ENCODE measurements at places on chromosomes 16 and 17.

- no peak for DNase-seq
Observed at GRCh38 chr17:35790841-35791240, 4.6 kb downstream of the MMP28 start.

DNA sequence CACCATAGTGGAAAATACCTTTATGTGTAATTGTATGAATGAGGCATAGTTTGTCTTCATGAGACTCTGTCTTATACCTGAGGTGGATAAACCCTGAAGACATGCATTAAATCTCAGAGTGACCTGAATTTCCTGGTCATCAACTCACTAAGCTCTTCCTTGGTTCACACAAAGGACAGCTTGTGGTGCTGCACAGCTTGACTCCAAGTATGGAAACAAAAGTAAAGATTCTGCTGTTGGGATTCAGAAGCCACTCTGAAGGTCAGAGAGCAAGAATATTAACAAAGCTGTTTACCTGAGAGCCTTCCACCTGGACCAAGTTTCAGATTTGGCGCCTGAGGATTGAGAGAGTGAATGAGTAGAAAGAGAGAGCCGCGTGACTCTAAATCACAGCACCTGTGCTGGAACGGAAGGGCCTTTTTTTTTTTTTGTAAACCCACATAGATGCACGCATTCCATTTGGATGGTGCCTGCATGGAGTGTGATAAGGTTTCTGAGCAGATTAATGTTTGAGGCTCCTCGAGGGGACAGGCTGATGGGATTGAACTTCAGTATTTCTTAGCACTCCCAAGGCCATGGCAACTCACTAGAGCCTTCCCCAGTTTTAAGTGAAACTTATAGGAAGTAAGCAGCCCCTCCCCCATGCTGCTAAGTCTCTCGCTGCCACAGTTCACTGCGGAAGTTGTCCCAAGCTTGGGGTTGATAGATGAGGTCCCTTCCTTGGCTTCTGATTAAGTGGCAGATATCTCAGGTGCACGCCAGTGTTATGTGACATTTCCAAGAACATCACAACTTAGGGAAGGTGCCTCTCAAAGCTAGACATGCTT, 28.7 kb downstream of the CALB2 start:
- no peak for DNase-seq

GRCh38 chr17:1174263-1174880, 5.4 kb downstream of the ABR start:
- no peak for DNase-seq

GRCh38 chr16:67702130-67702529, 17.0 kb downstream of the GFOD2 start:
- DNase-seq = no peak

DNA sequence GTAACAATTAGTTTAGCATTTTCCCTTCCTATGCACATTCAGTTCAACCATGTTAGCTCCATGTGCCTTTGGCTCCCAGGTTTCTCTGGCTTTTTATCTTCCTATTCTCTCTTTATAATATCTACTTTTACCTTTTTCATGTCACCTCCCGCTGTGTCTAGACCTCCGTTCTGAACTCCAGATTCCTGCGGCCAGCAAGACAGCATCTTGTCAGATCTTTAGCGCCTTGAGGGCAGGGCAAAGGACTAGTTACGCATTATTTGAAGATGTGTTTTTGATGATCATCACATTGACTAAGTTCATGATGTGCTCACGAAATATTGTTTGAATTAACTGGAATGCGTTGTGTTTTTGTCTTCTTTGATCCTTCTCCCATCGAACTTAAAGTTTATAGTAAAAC, 1126.8 kb downstream of the CDH11 start:
- no peak for DNase-seq

GRCh38 chr16:1277617-1278282, 21.9 kb downstream of the TPSD1 start:
- no peak for DNase-seq

DNA sequence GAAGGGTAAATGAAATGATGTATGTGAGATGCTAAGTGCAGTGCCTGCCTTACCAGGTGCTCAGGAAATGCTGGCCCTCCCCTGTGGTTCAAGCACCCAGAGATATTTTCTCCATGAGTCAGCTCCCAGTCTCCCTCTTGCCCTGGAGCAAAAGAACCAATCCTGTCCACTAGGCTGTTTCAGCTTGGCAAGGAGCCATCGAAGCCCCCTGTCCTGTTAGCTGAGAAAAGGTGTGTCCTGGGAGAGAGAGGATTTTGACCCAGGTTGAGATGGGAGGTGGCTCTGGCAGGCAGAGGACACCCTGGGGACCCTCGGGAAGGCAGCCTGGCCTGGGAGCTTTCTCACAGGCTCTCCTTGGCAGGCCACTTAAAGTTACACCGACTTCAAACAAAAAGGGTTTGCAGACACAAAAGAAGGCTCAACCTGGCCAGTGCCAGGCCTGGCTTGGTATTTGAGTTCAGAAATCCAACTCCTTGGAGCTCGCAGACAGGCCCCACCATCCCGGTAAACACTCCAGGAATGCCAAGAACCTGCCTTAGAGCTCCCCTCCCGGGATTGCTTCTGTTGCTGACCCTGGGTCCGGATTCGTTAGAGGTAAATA, 29.6 kb downstream of the NTN1 start:
- DNase-seq = no peak

DNA sequence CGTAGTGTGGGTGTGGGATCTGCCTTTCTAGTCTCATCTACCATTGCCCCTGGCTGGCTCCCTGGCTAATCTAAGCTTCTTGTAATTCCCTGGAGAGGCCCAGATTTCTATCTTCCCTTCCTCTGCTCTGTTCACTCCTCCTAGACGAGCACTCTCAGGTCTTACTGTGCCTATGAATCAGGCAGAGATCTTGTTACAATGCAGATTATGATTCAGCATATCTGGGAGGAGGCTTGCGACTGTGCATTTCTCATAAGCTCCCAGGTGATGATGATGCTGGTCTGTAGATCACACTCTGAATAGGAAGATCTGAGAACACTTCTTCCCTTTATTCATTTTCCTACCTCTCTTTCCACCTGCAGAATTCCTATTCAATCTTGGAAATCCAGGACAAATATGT, 200.1 kb downstream of the CBLN1 start:
- DNase-seq = no peak

- no peak for DNase-seq
Observed at GRCh38 chr16:67137605-67138004, 13.2 kb downstream of the B3GNT9 start.

- no peak for DNase-seq
Observed at GRCh38 chr16:85019659-85020245, 7.8 kb upstream of the KIAA0513 start.

DNA sequence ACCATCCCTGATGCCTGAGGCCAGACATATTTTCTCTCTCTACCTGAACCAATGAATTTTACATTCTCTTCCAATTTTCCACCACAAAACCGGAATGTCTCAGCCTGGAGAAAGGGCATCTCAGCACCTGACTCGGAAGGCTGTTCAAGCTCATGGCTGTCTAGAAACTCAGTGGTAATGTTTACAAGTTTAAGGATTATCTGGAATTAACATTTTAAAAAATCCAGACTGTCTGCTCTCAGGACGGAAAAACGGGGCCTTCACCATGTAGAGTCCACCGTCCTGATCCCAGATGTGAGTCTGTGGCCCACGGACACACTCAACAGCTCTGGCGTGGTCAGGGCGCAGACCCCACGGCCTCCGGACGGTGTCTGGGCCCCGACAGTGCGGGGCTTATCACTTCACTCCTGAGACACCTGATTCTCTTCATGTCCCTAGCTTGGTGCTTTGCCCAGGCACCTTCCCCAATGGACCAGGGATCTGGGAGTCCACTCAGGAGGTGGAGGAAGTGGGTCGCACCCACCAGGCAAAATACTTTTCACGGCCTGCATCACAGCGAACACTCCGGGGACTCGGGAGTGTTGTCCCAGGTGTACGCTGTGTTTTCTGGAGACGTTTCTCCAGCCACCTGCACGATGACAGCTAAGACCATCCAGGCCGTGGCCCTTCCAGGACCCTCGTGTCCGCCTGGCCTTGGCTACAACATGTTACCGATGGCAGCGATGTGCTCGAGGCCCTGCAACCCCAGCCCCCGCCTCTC, 101.5 kb downstream of the ZNF778 start:
- no peak for DNase-seq

DNA sequence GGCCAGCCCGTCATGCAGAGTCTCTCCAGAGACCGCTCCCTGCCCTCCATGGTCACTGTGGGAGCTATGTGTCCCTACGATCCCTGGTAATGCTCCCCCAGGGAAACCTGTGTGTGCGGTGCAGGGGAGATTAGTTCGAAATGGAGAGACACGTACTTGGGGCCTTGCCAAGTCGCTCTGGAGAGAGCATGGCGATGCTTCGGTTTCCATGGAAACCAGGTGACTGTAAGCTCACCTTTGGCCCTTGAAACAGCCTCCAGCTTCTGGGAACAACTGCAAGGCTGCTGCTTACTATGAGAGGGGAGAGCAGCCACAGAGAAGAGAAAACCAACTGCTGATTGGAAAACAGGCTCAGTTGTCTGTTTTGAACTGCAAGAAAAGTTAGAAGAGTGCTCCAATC, 879.7 kb upstream of the EEF2KMT start:
- DNase-seq = no peak

- DNase-seq = no peak
Observed at GRCh38 chr17:74455025-74455545, 11.3 kb upstream of the CD300A start.

GRCh38 chr16:1486551-1487390, 2.0 kb downstream of the PTX4 start:
- no peak for DNase-seq

DNA sequence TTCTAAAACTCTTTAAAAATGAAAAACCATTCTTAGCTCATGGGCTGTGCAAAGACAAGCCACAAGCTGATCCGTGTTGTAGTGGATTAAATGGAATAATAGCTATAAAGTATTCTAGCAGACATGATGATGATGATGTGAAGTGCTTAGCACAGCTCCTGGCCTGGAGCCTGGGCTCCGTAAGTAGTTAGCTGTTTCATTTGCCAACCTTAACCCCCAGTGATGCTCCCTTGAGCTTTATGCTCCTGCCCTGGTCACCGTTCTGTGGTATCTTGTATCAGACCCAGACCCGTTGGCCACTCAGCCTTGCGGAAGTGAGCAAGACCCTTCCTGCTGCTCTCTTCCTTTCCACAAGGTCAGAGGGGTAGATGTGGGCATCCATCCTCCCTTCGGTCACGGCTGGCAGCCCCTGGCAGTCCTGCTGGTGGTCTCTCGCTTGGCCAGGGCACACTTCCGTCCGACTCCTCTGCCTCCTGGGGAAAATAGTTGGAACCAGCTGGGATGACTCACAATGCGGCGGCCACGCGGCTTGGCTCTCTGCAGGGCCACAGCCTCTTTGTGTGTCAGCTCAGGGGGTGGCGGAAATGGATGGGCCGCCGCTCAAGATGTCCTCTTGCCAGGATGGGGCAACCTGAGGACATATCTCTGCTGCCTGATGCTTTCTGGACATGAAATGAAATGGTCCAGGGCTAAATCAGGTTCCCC, 79.1 kb downstream of the GPR139 start:
- no peak for DNase-seq

GRCh38 chr16:71855937-71856662, 10.3 kb downstream of the ATXN1L start:
- no peak for DNase-seq

GRCh38 chr17:17414341-17414805, 62.4 kb upstream of the MED9 start:
- DNase-seq = peak; percentile 77

GRCh38 chr17:50920891-50921586, 54.9 kb upstream of the TOB1 start:
- no peak for DNase-seq

GRCh38 chr17:82800885-82801284, 38.9 kb downstream of the ZNF750 start:
- DNase-seq = no peak

GRCh38 chr16:25966172-25967097, 274.7 kb downstream of the HS3ST4 start:
- peak; percentile 7 for DNase-seq

DNA sequence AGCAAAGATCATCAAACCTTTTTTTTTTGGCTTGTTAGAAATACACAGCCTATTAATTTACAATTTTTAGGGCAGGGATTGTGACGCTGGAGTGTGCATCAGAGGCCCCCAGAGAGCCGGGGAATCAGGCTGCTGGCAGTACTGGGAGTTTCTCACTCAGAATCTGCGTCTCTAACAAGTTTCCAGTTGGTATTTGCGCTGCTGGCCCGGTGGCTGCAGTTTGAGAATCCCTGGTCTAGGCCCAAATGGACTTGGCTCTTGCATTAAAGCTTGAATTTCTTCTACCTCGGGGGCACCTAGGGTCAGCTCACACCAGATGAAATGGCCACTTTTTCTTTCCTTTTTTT, 150.9 kb upstream of the CIBAR2 start:
- no peak for DNase-seq

- DNase-seq = no peak
Observed at GRCh38 chr17:69874175-69874670, 200.8 kb upstream of the KCNJ16 start.

- DNase-seq = peak; percentile 60
Observed at GRCh38 chr16:6684076-6684673, 648.5 kb upstream of the RBFOX1 start.

- no peak for DNase-seq
Observed at GRCh38 chr16:58503863-58504688, 4.1 kb downstream of the NDRG4 start.

DNA sequence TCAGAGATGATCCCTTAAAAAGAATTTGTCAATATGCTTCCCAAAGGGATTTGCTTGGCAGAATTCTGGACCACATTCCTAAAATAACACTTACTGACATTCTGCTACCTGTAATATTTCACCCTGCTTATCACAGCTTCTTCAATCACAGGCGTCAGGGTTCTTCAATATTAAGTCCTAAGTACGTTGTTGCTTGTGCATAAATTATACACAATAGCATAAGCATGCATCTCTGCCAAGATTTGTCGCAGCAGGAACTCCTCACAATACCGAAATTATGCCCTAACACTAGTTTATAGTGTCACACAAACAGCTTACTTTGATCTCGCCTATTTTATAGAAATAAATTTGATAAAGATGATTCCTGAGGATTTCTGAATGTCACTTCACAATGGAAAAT, 48.9 kb downstream of the UBE2G1 start:
- peak; percentile 17 for DNase-seq

- no peak for DNase-seq
Observed at GRCh38 chr17:10178506-10178991, 19.9 kb downstream of the GAS7 start.

DNA sequence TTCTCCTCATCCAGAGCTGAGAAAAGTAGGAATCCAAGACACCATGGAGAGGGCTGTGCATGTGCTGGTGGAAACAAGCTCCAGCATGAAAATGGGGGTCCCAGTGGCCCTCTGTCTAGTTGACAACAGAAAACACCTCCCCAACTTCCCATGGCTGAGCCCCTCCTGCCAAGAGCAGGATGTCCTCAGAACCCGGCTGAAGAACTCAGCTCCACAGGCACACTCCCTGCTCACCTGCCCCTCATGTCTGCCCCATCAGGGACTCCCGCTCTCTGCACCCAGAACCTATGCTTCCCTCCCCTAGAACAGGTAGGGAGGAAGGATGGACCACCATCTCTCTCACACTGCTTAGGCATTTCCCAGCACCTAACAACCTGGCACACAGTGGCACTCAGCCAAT, 167.2 kb downstream of the C16orf78 start:
- no peak for DNase-seq

- no peak for DNase-seq
Observed at GRCh38 chr17:29958947-29959657, 17.7 kb downstream of the EFCAB5 start.

All from Ammon's horn (tissue), 1 donor.